HepG2 (cell line): ENCODE measurements at places on chromosomes 6 and 20.

DNA sequence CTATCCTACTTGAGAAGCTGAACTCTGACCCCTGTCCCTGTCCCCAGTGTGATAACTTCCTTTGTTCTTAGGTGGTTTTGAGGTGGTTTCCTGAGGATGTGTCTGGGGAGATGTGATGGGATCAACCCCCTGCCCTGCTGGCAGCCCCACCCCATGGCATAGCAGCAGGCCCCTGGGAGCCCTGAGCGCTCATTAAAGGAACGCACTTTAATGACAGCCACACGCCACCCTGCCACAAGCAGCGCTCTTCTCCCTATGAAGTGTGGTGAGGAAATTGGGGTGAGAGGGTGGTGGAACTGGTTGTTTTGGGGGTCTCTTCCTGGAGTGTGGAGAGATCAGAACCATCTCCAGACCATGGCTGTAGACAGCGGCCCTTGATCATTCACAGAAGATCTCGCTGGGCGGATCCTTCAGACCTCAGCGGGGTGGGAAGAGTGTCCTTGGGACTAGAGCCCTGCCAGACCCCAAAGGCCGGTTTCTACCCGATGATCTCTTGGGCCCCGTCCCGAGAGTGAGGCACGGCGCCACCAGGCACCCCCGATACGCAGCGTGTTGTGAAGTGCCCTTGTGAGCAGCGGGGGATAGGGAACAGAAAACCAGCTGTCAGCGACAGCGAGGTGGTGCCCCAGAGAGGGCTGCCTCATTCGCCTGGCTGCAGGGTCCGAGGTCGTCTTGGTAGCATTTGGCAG is 45.4 kb downstream of the SYNJ2 start:
- DNase-seq, result no peak

GRCh38 chr20:63873477-63873971 is 8.5 kb downstream of the TPD52L2 start:
- DNase-seq, result no peak

- DNase-seq, result no peak
Observed at GRCh38 chr6:147637620-147638195, 129.2 kb downstream of the SAMD5 start.

GRCh38 chr6:158488065-158488464 is 71.8 kb upstream of the TMEM181 start:
- DNase-seq, result no peak

DNA sequence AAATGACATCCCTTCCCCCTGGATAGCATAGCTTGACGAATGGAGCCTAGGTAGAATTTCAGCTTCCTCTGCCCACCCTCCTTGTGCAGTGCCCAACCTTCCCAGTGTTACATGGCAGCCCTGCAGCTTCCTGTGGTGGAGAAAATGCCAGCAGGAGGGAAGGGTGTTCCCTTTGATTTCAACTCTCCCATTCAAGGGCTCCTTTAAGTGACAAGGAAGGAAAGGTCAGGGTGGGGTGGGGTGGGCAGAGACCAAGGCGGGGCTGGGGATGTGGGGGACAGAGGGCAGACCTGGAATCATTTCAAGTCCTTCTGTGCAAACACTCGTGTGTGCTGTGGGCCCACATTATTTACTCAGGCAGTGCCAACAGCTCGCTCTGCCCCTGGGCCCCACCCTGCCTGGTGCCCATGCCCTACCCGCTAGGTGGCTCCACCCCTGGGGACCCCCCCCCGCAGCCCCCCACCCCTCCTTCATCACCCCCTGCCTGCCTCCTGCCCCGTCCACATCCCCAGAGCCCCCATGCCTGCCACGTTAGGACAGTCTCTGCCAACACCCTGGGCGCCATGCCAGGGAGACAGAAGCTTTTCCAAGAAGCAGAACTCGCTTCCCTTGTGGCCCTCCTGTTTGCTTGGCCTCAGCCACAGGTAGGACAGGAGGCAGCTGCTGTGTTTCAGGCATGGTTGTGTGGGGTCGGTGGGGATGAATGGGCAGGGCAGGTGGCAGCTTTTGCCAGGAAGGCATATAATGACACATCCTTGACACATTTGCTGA is 9.4 kb downstream of the SPDEF start:
- DNase-seq, result no peak

DNA sequence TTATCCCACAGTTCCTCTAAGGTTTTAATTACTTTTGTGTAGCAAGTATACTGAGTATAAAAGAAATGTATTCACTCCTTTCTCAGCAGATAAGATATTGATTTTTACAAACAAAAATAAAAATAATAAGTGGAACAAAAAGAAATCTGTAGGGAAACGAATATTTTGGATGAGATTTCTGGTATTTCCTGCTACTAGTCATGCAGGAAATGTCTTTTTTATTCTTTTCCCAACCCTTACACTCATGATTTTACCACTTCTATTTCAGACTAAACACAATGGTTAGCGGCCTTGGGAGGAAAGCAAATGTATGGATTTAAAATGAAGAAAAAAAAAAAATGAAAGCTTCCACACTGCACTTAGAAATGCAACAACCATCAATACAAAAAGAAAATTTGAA is 580.5 kb upstream of the MARCKS start:
- DNase-seq, result no peak

- no peak for DNase-seq
Observed at GRCh38 chr20:33843854-33844253, 32.7 kb downstream of the CHMP4B start.

DNA sequence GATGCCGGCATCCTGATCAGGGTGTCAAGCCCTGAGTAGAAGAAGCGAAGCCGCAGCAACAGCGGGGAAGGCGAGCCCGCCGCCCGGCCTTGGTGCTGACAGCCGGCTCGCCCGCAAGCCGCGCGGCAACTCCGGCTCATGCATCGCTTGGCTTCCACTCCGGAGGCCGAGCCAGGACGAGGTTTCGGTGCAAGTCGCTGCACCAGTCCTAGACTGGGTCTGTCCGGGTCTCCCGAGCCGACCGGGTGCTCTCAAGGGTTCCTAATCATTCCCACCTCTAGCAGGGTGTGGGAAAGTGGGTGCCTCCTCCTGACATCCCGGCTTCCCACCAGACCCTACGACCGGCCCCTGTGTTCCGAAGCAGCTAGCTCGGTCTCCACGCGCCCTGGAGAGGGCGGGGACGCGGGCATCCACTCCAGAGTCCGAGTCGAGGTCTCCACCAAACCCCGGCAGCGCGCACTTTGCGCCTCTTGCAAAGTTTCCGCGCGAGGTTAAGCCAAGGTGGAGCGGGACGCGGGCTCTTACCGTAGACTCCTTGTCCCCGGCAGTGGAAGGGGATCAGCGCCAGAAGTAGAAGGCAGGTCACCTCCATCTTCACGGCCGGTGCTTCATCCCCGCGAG is 1.4 kb downstream of the MDGA1 start:
- DNase-seq, result no peak

DNA sequence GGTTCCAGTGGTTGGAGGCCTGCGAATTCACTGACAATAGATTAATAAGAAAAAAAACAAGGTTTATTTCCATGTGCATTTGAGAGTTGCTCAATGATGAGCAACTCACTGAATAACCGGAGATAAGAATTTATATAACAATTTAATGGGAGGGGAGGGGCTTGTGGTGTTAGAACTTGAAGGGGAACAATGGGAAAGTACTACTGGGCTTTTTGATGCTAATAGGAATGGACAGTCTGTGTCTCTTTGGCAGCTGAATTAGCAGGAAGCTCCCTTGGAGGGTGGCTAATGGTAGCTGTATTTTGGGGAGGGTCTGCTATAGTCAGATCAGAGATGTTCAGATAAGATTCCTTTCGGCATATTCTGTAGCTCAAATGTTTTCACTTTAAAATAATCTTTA is 62.4 kb upstream of the GMDS start:
- no peak for DNase-seq

GRCh38 chr6:33995309-33996119 is 150.4 kb downstream of the GRM4 start:
- no peak for DNase-seq

- DNase-seq, result peak; percentile 56
Observed at GRCh38 chr6:137309078-137309762, 90.0 kb upstream of the IFNGR1 start.

- peak; percentile 17 for DNase-seq
Observed at GRCh38 chr6:144816936-144817335, 531.8 kb downstream of the UTRN start.

DNA sequence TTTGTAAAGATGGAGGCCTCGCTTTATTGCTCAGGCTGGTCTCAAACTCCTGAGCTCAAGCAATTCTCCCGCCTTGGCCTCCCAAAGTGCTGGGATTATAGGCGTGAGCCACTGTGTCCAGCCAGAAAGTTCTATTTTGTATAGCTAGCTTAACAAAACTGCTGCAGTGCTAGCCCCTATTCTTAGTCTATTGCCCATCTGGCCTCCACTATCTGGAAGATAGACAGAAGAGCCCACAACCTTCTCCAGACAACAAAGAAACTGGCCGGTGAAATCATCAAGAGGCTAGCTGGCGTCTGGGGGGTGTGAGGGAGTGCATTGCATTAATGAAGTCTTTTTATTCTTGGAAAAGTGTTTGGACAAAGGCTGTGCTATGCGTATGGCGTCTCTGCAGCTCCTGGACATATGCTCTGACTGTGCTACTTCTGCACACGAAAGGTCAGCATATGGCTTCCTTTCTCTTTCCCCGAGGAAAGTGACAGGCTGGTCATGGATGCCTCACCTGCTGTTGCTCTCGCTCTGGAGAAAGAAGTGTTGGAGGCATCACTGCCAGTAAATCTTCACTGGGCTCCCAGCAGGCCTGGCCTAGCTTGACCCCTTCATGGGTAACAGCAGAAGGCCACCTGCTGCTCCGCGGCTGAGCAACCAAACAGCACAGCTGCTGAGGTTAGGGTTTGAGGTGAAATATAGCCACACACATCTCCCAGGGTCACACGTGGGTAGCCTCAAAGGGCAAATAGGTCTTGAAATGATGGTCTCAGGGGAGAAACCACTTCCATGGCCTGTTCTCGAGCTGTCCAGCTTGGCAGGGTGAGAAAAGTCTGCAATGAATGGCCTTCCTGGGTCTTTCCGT is 95.1 kb upstream of the IYD start:
- DNase-seq, result no peak

DNA sequence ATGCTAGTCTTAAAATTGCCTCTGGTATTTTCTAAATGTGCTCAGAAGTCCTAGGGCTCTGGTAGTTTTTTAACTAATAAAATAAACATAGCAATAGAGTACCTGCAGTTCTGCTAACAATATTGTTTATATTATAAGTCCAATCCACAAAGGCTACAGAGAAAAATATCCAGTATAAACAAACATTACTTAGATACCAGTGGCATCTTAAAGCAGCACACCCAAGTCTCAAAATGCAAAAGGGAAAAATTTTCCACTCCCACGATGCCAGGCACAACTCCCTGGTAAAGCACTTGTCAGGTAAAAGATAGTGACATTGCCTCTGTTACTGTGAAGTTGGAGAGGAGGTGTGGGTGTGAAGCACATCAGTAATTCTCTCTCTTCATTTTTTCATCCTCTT is 123.3 kb downstream of the OGFRL1 start:
- no peak for DNase-seq

- no peak for DNase-seq
Observed at GRCh38 chr6:166553563-166554271, 32.8 kb downstream of the RAMACL start.
